Right renal cortex interstitium (tissue), 3 donors: ENCODE measurements at places on chromosomes 5 and 9.

DNA sequence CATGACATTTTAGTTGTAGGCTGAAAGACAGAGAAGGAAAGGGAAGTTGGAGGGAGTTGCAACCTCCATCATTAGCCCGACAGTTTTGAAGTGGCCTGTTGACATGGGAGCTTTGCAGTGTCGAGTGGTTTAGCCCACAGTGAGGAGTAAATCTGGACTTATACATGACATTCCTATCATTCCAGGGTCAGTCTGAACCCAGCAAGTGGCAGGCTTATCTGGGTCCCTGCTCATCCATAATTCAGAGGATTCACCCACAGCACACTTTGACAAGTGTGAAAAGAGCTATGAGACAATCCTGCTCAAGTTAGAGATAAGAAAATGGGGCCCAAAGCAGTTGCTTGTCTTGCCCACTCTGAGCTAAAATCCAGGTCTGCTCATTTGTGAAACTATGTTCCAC, 8.4 kb upstream of the TNC start:
- DNase-seq = no peak

DNA sequence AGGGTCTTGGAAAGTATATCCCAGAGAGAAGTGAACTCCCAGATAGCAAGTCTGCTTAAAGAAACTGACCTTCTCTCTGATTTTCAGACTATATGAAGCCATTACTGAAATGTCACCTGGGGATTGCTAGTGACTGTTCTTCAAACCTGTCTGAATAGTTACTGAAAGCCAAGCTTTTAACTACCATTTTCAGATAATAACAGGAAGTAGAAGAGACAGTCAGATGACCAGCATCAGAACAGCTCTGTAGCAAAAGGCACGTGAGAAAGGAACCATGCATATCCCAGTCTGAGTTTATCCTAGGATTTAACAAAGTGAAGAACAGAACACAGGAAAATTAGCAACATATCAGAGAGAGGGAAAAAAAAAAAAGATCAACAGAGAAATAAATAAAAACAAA, 74.9 kb upstream of the SELENOP start:
- no peak for DNase-seq

DNA sequence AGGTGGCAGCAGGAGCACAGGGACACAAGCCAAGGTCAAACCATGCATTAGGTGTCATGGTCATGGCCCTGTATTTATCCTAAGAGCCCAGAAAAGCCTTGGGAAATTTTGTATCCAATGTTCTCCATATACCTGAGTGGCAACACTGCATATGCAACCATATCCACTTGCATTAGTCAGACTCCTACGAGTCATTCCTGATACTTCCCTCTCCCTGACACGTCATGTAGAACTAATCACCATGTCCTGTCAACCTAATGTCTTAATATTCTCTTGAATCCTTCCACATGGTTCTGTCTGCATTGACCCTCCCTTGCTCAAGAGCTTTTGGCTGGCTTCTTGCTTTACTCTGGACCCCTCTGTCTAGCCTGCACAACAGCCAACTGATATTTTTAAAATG, 9.4 kb downstream of the SCGB3A2 start:
- DNase-seq = no peak

DNA sequence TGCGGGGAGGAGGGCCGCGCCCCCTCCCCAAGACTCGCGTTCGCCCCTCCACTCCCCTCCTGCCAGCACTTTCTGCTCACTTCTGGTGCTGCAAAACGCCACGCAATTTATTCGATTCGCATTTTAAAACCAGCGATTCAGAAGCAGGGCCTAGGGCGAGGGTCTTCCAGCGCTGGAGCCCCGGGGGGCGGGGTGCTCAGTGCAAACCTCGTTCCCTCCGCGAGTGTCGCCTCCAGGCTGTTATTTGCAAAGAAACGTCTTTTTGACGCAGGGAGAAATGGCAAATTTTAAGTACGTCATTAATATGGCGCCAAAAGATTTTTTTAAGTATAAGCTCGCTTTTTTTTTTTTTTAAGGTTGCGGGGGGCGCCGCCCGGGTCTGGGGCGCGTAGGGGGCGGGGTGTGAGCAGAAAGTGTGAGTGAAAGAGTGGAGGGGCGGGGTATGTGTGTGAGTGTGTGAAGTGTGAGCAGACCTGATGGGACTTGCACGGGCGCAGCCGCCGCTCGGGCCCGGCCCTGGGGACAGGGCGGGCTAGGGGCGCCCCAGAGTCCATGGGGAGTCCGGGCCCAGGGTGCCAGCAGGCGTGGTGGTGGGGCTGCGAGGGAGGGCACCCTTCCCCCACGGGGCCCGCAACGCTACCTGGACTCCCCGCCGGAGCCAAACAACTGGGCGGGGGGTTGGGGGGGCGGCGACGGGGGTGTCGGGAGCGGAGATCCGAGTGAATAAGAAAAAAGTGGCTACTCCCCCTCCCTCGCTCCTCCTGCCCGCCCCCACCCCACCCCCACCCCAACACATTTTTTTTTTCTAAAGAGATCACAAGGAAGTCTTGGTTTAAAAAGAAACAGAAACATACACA, at the start of gene JADE2:
Gene JADE2, plus strand, starts transcription at position 845 of the 857 bp plus-strand sequence. CDS start 10,188 bp downstream, outside the sequence.
- no peak for DNase-seq

- DNase-seq = no peak
Observed at GRCh38 chr9:114385397-114386181, 2.2 kb downstream of the AKNA start.

DNA sequence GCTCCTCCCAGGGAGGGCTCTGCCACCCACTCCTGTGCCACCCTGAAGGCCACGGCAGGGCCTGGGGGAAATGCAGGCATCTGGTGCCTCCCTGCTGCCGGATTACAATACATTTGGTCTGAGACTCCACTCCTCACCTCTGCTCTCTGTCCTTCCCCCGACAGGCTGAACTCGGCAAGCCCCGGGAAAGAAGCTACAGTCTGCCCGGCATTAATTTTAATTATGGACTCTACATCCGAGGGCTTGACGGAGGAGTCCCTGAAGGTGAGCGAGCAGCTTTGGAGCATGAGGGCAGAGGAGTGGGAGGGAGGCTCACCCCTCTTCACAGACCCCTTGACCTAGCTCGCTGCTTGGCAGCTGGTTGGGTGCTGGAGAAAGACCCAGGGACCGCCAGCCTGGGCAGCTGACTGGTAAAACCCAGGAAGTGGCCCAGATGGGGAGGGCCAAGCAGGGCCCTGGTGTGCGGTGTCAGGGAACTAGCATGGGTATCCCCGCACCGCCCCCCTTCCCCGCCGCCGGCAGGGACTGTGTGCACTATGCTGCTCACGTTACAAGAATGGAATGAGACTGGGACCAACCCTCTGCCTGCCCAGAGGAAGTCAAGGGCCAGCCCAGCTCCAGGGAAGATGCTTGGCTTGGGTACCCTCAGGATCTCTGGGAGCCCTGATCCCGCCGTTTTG, 83.7 kb upstream of the BARHL1 start:
- DNase-seq = peak; percentile 44

GRCh38 chr9:134961331-134962064, 43.8 kb upstream of the FCN1 start:
- DNase-seq = no peak

- no peak for DNase-seq
Observed at GRCh38 chr5:171801839-171802238, 16.2 kb downstream of the SMIM23 start.

DNA sequence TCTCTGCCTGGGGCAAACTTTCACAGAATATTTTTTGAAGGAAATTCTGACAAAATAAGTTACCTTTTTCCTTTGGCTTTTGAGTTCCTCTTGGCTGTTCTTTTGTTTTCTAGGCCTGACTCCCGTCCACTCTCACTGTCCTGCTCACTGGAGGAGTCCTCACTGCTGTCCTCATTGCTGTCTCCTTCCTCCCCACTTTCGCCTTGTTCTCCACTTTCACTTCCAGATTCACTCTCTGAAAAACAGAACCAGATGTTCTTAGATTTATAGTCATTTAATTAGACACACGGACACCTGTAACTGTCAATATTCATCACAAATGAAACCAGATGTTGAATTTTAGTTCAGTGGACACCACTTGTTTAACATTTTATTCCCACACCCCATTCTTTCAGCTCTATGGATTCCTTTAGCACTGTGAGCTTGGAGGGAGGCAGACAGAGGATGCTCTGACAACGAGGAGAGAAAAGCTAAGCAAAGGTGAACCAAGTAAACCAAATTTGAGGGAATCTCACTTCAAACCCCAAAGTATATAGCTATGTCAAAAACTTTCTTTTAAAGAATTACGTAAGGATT, 180.7 kb downstream of the AP3B1 start:
- DNase-seq = no peak

- no peak for DNase-seq
Observed at GRCh38 chr5:135059000-135059923, 25.2 kb upstream of the PITX1 start.

GRCh38 chr5:42516282-42517042, 93.2 kb downstream of the GHR start:
- no peak for DNase-seq
